ENCODE measurements at places on chromosomes 3 and 15.

DNA sequence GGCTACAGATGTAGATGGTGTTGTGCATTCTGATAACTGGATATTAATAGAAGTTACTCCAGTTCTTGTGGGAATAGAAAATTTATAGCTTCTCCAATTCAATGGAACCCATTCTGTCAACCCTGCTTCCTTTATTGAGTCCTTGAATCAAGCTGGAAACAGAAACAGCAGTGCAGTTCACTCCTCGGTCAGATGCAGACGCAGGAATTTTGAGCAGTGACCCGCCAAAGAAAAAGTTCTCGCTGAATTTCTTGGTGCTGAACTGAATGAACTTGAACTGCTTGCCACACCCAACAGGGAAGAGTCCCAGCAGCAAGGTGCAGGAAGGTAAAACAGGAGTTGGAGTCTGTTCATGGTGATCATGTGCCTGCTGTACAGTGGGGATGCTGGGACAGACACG, 10.3 kb downstream of the HRH1 start:
- no peak for DNase-seq

DNA sequence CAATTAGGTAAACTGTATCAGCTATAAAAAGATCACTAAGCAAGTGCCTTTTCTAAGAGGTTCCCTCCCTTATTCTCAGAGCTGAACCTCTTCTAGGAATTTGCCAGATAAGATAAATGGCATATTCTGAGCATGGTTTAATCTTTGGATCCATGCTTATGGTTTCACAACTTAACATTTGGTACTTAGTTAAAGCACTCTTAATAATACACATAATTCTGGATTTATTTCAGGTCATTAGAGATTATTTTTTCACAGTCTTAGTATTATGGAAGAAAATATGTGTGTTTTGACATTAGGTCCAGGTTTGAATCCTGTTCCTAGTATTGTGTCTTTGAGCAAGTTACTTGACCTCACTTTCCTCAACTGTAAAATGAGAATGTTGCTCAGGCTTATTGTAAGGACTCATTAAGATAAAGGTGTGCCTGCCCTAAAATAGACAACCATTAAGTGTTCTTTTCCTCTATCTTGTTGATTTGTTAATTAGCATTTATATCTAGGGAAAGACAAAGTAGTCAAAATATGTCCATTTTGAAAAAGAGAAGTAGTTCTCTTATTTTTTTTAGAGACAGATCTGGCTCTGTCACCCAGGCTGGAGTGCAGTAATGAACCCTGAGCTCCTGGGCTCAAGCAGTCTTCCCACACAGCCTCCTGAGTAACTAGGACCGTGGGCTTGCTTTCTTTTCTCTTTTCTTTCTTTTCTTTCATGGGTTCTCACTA, 43.4 kb downstream of the TSC22D2 start:
- DNase-seq = no peak

- no peak for DNase-seq
These were observed 58.0 kb downstream of the CHD2 start for GRCh38 chr15:92958105-92958504.

DNA sequence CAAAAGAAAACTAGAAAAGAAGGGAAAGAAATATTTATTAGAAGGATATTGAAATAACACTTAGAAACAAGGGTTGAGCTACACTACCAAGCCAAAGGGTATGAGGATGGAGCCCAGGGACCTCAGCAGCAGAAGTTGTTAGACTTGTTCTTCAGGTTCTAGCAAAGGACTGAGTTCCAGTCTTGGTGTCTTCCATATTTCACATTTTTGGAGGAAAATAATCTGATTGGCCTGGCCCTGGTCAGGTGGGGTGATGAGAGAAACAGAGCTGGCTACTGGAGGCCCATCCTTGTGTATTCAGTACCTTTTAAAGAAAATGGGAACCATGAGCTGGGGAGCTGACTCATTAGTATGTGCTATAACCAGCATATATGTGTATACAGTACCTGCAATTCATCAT, 28.2 kb downstream of the PPP4R2 start:
- no peak for DNase-seq

GRCh38 chr3:188316723-188317070, 162.7 kb downstream of the LPP start:
- DNase-seq = no peak

- no peak for DNase-seq
These were observed 2.1 kb upstream of the POLR2M start for GRCh38 chr15:57704441-57704840.

GRCh38 chr3:129605203-129605921, 1.1 kb downstream of the PLXND1 start:
- DNase-seq = no peak

GRCh38 chr15:98860281-98861041, 147.1 kb downstream of the PGPEP1L start:
- no peak for DNase-seq

- DNase-seq = no peak
These were observed 6.6 kb downstream of the KATNBL1 start for GRCh38 chr15:34203305-34203704.

DNA sequence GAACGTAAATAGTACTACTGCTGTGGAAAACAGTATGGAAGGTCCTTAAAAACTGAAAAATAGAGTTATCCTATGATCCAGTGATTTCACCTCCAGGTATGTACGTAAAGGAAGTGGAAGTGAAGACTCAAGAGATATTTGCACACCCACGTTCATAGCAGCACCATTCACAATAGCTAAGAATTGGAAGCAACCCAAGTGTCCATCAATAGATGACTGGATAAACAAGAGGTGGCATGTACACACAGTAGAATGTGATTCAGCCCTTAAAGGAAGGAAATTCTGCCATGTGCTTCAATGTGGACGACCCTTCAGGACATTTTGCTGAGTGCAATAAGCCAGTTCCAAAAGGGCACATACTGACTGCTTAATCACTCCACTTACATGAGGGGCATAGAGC, 188.3 kb downstream of the APBA2 start:
- no peak for DNase-seq

DNA sequence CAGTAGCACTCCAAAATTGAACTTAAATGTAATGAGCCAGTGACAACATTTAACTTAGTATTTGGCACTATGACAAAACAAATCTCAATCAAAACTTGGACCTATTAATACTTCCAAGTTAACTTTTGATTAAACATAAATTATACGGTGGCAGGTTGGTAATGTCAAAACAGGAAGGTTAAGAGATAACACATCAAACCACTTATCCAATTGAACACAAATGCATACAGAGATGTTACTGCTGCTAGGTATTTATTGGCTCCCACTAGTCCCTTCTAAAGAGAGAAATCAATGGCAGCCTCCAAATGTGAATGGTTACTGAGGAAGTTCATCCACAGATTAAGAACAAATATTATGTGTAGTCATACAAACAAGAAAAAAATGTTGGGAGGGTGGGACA, 1.8 kb downstream of the GSK3B start:
- DNase-seq = no peak

- DNase-seq = no peak
These were observed 206.8 kb upstream of the NR2F2 start for GRCh38 chr15:96123630-96124187.

DNA sequence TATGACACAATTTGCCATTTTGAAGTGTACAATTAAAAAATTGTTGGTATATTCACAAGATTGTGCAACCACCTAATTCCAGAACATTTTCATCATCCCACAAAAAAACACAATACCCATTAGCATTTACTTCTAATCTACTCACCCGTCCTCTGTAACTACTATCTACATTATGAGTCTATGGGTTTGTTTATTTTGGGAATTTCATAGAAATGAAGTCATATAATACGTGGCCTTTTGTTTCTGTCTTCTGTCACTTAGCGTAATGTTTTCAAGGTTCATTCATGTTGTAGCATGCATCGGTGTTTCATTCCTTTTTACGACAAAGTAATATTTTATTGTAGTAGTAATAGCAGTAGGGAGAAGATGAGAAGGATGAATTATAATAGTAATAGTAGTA, 55.2 kb upstream of the CNTN6 start:
- DNase-seq = no peak

Measured in NCI-H1417 treated with DMSO at 0.1 percent for 48 hours (cell line).